ENCODE measurements at places on chromosomes 6 and 20. TPM values are rescaled to one million over a fixed set of nuclear protein-coding genes. Genes with fewer than 3 reads are reported as not detected.

DNA sequence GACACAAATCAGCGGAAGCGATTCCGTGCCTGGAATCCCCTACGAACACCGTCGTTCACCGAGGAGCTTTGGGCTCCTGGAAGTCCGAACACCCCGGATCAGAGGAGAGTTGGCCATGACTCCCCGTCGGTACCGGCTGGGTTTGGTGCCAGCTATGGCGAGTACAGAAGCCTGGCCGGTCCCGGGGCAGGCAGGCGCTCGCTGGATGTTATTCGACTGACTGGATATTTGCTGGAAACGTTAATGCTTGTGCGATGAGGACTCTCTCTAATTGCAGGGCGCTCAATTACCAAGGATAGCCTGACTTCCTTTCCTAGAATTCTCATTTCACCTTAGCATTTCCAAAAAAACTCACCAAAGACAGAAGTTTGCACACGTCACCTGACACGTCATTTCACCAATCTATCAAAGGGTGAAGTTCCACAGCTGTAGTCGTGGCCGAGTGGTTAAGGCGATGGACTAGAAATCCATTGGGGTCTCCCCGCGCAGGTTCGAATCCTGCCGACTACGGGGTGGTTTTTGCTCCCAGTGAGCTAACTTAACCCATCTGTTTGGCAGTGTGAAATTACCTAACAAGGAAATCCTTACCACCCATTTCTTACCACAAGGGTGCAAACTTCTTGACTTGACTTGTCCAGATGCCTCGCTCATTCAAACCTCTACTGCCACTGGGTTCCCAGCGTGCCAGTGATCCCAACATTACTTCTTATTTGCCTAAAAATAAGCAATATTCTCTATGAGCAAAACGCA lies 22.7 kb upstream of the ZNF184 start:
- H3K4me1 ChIP-seq: no peaks in the 10 kb centered on the region
- DNase-seq: no peak
- peak overlapping the region; percentile 29 for H3K4me3 ChIP-seq
- no peaks in the 10 kb centered on the region for H3K36me3 ChIP-seq
- H3K27me3 ChIP-seq: peaks cover 31% of the 10 kb centered on the region

DNA sequence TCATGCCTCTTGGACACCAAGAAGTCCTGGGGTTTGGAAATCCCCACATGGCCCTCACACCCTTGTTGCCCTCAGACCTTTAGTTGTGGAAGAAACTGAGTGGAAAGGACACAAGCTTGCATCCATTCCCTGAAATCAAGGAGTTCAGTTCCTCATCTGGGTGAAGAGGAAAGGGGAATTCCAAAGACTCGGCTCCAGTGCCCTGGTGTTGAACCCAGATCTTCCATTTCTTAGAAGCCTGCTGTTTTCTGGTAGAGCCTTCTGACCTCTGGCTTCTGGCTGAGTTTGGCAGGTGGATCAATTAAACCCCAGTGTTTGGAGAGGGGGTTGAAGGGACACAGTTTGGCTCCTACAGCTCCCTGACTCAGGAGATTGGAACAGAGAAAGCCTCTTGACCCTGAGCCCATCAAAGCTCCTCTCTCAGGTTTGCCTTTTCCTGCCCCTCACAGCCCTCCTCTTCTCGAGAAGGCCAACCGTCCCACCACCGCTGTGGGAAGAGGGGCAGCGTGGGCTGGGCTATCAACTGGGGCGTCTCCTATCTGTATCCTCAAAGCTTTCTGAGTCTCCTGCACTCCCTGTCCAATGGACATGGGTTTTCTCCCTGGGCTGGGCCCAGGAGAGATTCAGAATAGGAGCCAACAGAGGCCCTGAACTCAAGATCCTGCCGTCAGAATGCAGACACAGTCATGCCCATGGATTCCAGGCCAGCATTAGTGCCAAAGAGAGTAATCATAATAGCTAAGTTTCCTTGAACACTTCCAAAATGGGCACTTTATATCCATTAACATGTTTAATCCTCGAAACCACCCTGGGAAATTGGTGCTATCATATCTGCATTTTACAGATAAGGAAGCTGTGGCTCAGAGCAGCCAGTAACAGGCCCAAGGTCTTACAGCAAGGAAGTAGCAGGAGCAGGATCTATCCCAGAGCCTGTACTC lies 146.2 kb downstream of the VEGFA start:
- no peak overlapping the region for H3K4me3 ChIP-seq
- DNase-seq: no peak
- peak overlapping the region; percentile 54 for H3K27ac ChIP-seq
- H3K4me1 ChIP-seq: no peaks in the 10 kb centered on the region

GRCh38 chr6:142300758-142301650 lies 803 bp upstream of the ADGRG6 start:
- no peak for DNase-seq
- H3K27ac ChIP-seq: no peak overlapping the region
- H3K36me3 ChIP-seq: no peaks in the 10 kb centered on the region
- no peak overlapping the region for H3K4me3 ChIP-seq
- no peaks in the 10 kb centered on the region for H3K27me3 ChIP-seq
- H3K4me1 ChIP-seq: no peaks in the 10 kb centered on the region

- H3K4me3 ChIP-seq: no peak overlapping the region
- H3K27me3 ChIP-seq: no peaks in the 10 kb centered on the region
- no peaks in the 10 kb centered on the region for H3K4me1 ChIP-seq
- H3K36me3 ChIP-seq: no peaks in the 10 kb centered on the region
- DNase-seq: no peak
- H3K27ac ChIP-seq: no peak overlapping the region
Observed at GRCh38 chr6:128172752-128173682, 272.2 kb upstream of the THEMIS start.

- DNase-seq: no peak
- H3K4me3 ChIP-seq: no peak overlapping the region
- H3K4me1 ChIP-seq: no peaks in the 10 kb centered on the region
- no peak overlapping the region for H3K27ac ChIP-seq
- H3K36me3 ChIP-seq: no peaks in the 10 kb centered on the region
- no peaks in the 10 kb centered on the region for H3K27me3 ChIP-seq
Observed at GRCh38 chr6:96702626-96703025, 134.7 kb downstream of the GPR63 start.

GRCh38 chr6:37700620-37700973 lies 2.9 kb upstream of the MDGA1 start:
- peaks cover 21% of the 10 kb centered on the region for H3K4me1 ChIP-seq
- H3K27ac ChIP-seq: no peak overlapping the region
- no peaks in the 10 kb centered on the region for H3K36me3 ChIP-seq
- H3K27me3 ChIP-seq: peaks cover 13% of the 10 kb centered on the region
- H3K4me3 ChIP-seq: no peak overlapping the region
- no peak for DNase-seq

The OPN5 gene
- polyA plus RNA-seq: not detected

The DNPH1 gene
- polyA plus RNA-seq: 80.0 TPM

The LAMA5 gene
- polyA plus RNA-seq: not detected

The MYMX gene
- polyA plus RNA-seq: not detected
